ENCODE measurements at places on chromosomes 13 and 19.

DNA sequence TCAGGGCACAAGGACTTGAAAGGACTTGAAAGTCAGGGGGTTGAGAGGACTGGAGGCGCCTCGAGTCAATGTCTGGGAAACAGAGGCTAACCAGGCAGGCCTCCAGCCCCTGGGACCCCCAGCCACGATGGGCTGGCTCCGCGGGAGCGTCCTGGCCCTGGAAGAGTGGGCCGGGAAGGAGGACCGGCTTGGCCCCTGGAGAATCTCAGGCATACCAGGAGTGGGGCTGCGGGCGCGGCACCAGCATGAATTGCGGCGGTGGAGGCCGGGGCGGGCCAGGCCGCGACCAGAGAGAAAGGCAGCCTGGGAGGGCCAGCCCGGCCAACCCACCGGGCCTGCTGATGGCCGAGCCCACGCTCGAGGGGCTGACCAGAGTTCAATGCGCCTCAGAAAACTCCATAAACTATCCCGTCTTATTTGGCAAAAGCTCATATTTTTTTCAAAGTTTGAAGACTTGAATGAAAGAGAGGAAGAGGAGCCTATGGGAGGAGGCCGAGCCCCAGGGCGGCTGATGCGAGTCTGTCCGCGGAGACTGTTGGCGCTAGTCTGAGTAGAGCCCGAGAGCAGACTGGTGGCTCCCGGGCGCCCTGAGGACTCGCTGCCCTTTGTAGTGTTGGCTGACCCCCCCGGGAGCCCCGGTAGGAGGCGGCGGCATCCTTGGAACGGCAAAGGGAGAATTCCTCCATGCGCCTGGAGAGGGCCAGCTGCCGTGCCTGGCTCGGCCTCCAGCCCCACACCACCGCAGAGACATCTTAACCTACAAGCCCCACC, 68.0 kb downstream of the MLLT1 start:
- no peak for DNase-seq

- no peak for DNase-seq
Measured at GRCh38 chr13:99193152-99193551, 7.5 kb upstream of the UBAC2 start.

DNA sequence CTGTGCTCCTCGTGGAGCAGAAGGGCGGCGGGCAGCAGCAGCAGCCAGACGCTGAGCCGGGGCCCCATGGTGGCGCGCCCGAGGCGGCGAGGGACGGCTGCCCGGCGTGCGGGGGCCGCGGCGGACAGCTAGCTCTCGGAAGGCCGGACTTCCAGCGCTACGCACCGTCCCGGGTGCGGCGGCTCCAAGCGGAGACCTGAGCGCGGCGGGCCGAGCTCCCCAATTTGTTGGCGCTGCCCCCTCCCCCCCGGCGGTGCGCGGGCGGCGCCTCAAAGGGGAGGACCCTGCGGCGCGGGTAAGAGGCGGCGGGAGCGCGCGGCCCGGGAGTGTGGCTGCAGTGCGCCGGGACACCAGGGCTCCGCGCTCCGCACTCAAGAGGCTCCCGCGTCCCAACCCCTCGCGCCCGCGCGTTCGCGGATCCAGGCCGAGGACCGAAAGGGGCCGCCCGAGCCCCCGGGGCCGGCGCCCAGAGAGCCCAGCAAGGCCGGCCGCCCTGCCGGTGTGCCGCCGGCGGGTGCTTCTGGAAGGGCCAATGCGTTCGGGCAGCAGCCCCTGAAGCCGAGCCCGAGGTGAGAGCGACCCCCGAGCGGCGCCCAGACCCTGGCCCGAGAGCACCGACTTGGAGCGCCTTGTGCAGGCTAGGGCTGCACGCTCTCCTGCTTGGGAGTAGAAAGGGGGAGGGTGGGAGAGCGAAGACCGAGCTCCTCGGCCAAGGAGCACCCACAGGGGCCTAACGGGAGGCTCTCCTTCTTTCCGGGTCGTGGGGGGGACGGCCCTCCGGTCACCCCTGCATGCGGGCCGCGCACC, at the start of the genes COL4A1 and COL4A2:
TSS of gene COL4A1 (minus strand) at position 198 of the 807 bp plus-strand sequence. CDS start at position 68, 130 bp downstream.
TSS of gene COL4A2 (plus strand) at position 325 of the 807 bp plus-strand sequence. CDS start 620 bp downstream, outside the sequence.
- no peak for DNase-seq

- DNase-seq, result peak; percentile 27
Measured at GRCh38 chr19:50669302-50670101, 20.3 kb downstream of the C19orf81 start.

DNA sequence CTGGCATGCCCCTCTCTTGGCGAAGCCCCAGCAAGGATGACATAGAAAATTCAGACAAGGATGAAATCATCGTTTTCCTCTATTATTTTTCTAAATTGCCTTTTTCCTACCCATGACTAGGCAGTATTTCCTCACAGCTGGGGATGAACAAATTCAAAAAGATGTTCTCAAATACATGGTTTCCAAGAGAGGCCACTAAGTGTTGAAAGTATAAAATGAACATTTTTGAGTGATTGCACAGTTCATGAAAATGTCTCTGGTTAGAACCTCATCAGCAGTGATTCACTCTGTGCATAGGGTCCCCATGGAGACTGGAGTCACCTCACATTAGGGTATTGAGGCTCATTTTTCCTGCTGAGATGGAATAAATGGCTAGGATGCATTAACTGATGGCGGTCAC, 373.7 kb downstream of the DNAJC15 start:
- no peak for DNase-seq

DNA sequence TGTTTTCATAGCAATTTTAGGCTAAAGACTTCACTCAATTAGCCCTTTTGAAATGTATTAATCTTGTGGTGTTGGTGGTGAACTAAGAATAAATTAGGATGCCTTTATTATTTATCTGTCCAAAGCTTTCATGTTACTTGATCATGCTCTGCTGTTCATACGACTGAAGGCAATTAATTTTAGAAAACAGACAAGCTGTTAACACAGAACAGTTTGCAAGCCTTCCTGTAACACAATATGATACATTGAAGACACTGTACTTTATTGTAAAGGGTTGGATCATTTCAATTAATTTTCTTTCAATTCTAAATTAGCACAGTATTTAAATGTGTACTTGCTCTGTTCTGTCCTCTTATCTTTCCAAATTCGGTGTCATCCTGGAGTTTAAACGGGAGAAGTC, 794.3 kb upstream of the MIR17HG start:
- DNase-seq, result no peak
